Fibroblast of pulmonary artery (primary cell): ENCODE measurements at places on chromosomes 1 and 21.

DNA sequence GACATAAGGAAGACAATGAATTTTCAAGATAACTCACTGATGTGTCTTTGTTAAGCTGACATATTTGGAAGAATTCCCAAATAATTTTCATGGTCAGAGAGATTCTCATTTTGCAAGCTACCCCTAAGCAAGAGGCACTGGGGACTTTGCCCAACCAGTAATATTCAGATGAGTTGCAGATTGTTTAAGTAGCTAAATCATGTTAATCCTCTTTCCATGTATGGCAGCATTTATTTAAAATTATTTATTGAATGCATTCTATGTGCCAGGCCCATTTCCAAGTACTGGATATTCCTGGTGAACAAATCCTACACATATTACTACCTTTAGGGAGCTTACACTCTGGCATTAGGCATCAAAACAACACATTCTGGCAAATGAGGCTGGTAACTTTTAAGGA is 56.5 kb upstream of the BACH1 start:
- no peak for DNase-seq

DNA sequence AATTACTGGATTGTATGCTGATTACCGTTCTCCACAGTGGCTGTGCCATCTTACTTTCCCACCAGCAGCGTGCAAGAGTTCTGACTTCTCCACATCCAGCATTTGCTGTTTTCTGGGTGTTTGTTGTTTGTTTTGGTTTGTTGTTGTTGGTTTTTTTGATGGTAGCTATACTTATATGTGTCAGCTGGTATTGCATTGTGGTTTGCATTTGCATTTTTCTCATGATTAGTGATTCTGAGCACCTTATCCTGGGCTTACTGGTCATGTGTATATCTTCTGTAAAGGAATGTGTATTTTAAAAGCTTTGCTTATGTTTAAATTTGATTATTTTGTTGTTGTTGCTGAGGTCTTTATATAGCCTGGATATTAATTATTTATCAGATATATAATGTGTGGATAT is 66.9 kb upstream of the MAP1LC3C start:
- no peak for DNase-seq

DNA sequence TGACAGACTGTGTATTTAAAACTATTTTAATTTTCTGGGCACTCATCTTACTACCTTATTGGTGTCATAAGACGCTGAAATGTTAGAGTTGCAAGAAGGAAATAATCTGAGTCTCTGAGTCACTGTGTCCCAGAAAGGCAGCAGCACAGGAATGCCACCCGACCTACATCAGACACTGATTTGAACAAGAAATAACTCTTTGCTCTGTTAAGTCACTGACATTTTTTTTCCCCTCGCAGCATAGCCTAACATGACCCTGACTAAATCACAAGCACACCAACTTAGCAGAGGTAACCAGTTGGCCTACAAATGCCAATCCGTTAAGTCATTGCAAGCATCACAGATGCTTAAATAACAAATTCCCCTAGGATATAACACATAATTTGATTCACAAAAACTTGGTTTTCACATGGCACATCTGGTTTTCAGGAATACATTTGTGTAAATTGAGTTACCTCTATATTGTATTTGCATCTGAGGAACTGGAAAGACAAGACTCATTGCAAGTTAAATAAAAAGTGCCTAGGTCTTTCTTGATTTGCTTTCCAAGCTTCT is 349.1 kb downstream of the SEC16B start:
- no peak for DNase-seq

GRCh38 chr1:196295766-196296165 is 312.5 kb downstream of the KCNT2 start:
- DNase-seq, result peak; percentile 13

GRCh38 chr1:17128361-17128760 is 9.1 kb upstream of the PADI2 start:
- DNase-seq, result peak; percentile 96

GRCh38 chr1:225425201-225425786 is 2.5 kb downstream of the LBR start:
- DNase-seq, result peak; percentile 33

GRCh38 chr1:217403026-217403720 is 227.7 kb downstream of the GPATCH2 start:
- no peak for DNase-seq

DNA sequence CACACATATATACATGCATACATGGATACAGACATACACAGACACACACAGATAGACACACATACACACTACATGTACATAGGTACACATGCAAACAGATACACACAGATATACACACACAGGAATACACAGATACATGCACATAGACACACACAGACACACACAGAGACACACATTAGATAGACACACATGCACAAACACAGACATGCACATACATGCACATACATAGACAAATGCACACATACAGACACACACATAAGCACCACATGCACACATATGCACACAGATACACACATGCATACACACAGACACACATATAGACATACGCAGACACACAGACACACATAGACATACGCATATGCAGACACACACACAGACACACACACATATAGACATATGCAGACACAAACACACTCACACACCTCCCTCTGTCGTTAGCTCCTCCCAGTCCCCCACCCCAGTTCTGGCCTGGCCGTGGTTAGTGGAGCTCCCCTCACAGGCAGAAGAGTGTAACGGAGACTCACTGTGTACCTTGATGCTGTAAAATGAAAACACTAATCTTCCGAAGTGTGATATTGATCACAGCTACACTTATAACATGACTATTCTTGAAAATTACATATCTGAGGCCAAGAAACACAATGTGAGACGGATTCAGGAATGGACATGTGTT is 7.6 kb downstream of the UBASH3A start:
- no peak for DNase-seq

DNA sequence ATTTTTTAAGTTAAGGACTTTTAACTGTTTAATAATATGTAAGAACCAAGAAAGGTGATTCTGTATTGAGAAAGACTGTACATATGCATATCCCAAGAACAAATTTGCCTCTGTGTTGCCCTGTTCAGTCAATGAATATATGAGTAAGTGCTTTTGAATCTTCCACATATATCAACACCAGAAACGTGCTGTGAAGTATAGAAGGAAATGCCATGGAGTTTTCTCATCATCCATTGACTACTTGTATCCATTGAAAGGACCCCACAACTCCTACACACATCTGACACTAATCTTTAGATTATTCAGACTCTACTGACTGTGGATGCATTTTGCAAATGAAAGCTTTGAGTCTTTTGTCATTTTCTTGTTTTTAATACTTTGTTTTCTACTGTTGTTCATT is 366.9 kb downstream of the S1PR1 start:
- DNase-seq, result no peak

DNA sequence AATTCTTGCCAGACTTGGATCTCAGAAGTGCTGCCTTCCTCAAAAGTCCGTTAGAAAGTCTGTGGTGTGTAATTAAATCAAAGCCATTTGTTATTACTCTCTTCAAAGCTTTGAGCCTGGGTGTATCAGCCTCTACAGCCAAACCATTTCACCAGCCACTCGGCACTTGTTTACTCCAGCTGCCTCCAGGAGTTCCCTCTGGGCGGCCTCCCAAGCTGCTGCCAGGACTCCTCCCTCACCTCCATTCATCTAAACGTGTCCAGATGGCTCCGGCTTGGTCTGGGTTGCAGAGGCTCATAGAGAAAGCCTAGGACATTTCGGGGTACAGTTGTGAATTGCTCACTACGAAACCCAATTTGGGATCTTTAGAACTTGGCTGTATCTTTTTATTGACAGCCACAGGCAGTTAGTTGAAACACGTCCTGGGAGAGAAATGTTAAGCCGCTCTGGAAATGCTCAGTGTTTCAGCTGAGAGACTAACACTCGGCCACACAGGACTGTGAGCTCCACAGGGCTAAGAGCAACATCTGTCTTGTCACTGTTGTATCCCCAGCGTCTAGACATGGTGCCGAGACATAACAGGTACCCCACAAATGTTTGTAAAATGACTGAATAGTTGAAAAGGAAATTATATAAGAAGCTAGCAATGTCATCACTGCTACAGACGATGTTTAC is 116.9 kb upstream of the NGF start:
- no peak for DNase-seq

DNA sequence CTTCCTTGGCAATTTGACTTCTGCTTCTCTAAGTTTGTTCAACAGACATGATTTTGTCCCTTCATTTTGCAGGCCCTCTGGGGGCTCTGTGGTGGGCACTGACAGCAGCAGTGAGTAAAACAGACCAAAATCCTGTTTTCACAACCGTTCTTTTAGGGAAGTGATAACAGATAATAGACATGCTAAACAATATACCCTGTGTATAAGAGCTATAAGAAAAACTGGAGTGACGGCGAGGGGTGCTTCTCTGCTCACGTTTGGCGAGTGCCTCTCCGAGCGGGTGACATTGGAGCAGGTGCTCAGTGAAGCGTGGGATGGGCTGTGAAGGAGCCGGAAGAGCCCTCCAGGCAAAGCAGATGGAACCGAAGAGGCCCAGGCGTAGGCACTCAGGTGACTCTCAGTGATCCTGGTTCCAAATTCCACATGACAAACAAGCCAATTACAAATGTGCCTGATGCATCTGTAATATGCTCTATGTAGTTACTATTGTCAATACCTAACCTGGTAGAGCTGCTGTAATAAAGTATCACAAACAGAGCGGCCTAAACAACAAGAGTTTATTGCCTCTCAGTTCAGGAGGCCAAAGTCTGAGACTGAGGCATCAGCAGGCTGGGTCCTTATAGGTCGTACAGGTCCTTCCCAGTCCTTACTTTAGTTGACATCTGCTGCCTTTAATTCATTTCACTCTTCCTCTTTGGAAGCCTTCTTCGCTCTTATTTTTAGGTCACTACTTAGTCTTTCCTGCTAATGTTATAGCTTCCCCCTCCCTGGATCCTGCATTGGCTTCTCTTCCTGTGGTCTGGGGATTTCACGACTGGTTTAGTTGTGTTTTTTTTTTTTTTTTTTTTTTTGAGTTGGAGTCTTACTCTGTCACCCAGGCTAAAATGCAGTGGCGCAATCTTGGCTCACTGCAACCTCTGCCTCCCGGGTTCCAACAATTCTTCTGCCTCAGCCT is 20.1 kb downstream of the OR2B11 start:
- DNase-seq, result no peak

GRCh38 chr1:42962641-42963377 is 4.1 kb upstream of the SLC2A1 start:
- DNase-seq, result no peak

- no peak for DNase-seq
Measured at GRCh38 chr21:42384989-42385388, 10.9 kb downstream of the TMPRSS3 start.

- no peak for DNase-seq
Measured at GRCh38 chr1:2431518-2431917, 19.2 kb upstream of the PEX10 start.

GRCh38 chr1:243946253-243946652 is 96.2 kb upstream of the AKT3 start:
- no peak for DNase-seq

GRCh38 chr1:112506731-112507130 is 2.0 kb upstream of the WNT2B start:
- no peak for DNase-seq

GRCh38 chr1:239868058-239868832 is 223.4 kb upstream of the FMN2 start:
- DNase-seq, result no peak

DNA sequence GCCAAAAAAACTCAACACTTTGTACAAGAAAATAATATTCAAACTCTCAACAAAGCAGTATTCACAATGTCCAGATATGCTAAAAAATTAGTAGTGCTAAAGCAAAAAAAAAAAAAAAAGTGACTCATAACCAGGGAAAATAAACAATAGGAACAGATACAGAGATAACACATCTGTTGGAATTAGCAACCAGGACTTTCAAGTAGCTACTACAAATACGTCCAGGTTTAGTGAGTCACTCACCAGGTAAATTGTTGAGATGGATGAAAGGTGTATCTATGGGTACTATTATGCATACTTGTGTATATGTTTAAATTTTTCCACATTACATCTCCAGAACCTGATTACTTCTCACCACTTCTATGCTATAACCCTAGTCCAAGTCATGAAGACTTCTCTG is 144.8 kb upstream of the SLC35F3 start:
- no peak for DNase-seq

GRCh38 chr1:41850029-41850428 is 68.7 kb downstream of the HIVEP3 start:
- no peak for DNase-seq

- DNase-seq, result no peak
Measured at GRCh38 chr1:34816332-34816731, 23.5 kb downstream of the GJA4 start.

DNA sequence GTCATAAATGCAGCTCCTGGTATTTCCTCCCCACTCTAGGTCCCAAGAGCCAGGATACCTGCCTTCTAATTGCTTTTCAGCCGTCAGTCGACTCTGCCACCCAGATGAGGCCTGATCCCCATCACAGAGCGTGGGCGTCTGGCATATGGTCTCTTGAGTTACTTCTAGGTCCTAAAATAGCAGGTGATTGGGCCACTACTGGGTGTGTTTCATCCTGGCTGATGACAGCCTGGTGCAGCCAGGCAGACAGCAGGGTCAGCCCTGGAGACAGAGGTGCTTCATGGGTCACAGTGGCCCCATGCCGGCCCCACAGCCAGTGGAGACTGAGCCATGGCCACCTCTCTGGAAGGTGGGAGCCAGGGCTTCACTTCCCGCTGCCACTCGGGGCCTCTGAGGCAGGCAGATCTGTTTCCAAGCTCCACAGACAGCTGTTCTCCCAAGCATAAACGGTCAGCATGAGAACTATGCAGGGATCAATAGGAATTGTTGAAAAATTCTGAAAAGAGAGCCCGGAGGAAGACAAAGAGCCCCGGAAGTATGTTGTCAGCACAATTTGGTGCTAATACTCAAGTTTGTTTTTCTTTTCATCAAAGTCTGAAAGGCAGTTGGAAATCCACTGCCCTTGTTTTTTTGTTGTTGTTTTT is 83.0 kb downstream of the MAN1C1 start:
- DNase-seq, result no peak

DNA sequence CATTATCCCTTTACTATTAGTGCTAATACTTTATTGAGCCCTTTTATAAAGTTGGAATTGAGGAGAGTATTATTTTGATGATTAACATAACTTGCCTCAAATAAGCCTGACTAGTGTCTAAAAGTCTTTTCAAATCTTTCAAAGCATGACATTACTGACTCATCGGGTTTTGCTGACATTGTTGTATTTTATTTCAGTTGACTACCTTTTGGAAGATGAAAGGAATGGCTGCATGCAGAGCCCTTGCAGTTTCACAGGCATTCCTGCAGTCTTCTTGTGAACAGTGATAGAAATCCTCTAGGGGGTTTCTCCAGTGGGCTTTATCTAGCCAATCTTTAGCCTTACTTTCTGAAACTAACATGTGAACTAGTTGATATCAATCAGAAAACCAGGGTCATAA is 43.0 kb upstream of the TMEM61 start:
- no peak for DNase-seq

- no peak for DNase-seq
Measured at GRCh38 chr1:41674522-41674921, 190.0 kb upstream of the EDN2 start.

GRCh38 chr1:54564312-54565112 is 16.5 kb downstream of the ACOT11 start:
- no peak for DNase-seq
